Ureter (tissue), 1 donor: ENCODE measurements at places on chromosomes 3 and 15. TPM values are rescaled to one million over a fixed set of nuclear protein-coding genes. Genes with fewer than 3 reads are reported as not detected.

ZBBX gene
- total RNA-seq, result 0.52 TPM

BTLA gene
- 0.91 TPM for total RNA-seq

DNA sequence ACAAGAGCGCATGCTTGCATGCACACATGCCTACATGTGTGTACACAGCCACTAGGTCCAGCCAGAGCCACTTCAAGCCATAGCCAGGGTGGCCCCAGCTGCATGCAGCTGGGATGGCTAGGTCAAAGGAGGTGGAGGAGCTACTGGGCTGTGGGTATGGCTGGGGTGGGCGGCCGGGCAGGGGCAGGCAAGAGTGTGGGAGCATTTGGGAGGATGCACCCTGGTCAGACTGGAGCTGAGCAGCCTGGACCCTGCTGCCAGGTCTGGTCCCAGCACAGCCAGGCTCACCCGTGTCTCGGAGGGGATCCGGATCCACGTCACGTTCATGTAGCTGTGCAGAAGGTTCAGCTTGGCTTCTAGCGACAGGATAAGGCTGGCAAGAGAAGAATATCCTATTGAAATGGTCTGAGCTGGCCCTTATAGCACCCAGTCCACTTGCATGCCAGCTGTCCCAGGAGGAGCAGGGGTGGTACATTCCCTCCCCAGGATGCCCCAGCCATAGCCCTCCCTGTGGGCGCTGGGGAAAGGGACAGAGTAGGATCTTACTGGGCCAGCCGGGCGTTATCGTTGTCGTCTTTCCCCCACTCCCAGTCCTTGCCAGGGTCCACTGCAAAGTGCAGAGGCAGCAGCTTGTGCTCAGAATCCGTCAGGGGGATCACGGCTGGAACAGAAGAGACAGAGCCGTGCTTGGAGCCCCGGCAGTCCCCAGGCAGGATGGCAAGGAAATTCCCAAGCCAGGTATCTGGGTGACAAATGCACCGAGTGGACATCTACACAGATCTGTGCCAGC lies 160.5 kb downstream of the KLF13 start:
- DNase-seq, result no peak

SMAD3 gene
- 124 TPM for total RNA-seq

- DNase-seq, result no peak
Measured at GRCh38 chr3:124974691-124975090, 40.1 kb upstream of the MUC13 start.
